ENCODE measurements at places on chromosomes 2 and 18. TPM values are rescaled to one million over a fixed set of nuclear protein-coding genes. Genes with fewer than 3 reads are reported as not detected.

Gene ESPNL
- 2.6 TPM for polyA plus RNA-seq

Gene GPR148
- polyA plus RNA-seq: not detected

Gene PRPF40A
- 74.0 TPM for polyA plus RNA-seq

Gene TGOLN2
- polyA plus RNA-seq: 54.4 TPM

Gene ATP8B1
- polyA plus RNA-seq: 3.5 TPM

Gene GALNT5
- polyA plus RNA-seq: 1.9 TPM

Gene MEP1B
- 0.11 TPM for polyA plus RNA-seq

Gene SNED1
- polyA plus RNA-seq: 3.6 TPM

DNA sequence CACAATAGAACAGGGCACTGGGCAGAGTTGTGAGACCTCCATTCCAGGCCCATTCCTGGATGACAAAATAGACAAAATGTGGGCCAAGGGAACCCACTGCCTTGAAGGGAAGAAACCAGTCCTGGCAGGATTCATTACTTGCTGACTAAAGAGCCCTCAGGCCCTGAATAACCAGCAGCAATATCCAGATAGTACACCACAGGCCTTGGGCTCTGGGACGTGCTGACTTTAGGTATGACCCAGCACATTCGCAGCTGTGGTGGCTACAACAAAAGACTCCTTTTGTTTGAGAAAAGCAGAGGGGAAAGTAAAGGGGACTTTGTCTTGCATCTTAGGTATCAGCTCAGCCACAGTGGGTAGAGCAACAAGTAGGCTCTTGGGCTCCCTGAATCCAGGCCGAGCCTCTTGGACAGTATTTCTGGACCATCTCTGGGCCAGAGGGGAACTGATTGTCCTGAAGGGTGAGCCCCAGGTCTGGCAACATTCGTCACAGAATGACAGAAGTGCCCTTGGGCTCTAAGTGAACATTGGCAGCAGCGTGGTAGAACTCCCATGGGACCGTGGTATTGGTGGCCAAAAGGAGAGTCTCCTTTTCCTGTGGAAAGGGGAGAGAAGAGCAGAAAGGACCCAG is 89.9 kb upstream of the CD226 start:
- no peak for DNase-seq

DNA sequence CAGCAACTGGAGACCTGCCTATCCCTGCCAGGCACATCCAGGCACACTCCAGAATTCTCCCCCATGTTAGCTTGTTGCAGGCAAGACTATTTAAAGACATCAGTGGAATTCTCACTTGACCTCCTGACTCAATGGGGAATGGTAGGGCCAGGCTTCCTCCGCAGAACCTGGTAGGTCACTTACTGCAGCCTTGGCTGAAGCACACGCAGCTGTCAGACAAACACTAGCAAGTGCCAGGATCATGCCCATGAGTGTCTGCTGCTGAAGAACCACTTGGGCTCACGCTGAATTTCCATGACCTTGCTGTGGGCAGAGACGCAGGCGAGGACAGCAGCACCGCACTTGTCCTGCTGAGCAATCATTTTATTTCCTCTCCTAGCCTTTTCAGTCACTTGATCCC is 3.2 kb downstream of the LRRC30 start:
- no peak for DNase-seq

- DNase-seq: no peak
Measured at GRCh38 chr2:191151331-191151730, 537 bp upstream of the STAT4 start.

DNA sequence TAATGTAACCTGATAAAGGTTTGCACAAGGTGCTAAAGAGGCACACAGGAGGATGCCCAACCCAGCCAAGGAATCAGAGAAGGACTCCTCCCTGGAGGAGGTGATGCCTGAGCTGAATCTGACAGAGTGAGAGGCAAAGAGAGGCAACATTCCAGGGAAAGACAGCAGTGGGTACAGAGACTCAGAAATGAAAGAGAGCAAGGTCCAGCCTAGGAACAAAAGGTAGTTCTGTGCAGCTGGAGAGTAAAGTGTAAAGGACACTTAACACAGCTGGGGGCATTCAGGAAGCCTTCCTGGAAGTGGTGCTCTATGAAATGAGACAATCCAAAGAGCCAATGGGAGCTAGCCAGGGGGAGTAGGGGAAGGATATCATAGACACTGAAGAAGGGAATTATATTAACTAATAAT is 181.0 kb upstream of the GLI2 start:
- DNase-seq: no peak

DNA sequence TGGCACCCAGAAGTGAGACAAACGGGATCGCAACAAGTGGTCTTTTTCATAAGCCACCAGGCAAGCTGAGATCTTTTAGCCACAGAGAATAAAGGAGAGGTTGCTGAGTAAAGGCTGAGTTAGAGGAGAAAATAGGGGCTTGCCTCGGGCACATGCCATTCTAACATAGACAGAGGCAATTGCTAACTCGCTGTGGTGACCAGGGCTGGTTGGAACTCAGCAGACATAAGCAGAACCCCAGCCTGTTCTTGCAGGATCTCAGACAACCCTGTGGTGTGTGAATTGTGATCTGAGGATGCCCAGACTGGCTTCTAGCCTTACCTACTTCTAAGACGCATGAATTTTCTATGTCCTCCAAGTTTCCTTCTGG is 300.2 kb downstream of the CDCA7 start:
- DNase-seq: no peak

DNA sequence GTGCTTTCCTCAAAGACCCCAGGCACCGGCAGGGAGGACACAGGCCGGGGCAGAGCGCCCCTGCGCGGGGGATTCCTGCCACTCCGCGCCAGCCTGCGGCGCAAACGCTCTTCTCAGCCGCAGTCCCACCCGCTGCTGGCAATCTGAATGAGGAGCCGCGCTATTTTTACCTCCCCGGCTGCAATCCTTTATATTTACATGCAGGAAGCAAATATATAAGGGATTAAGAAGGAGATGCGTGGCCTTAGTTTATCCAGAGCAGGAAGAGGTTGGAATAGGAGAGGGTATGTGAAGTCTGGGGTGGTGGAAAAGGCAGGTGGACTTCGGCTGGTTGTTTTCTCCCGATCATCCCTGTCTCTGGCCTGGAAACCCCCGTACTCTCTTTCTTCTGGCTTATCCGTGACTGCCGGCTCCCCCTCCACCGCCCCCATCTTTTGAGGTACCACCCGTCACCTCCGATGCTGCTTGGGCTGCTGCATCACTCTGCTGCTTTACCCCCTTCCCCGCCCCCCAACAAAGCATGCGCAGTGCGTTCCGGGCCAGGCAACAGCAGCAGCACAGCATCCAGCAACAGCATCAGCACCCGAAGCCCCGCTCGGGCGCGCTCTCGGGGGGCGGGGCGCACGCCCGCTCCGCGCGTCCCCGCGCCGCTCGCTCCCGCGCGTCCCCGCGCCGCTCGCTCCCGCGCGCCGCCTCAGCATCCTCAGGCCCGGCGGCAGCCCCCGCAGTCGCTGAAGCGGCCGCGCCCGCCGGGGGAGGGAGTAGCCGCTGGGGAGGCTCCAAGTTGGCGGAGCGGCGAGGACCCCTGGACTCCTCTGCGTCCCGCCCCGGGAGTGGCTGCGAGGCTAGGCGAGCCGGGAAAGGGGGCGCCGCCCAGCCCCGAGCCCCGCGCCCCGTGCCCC is at the start of gene ADAM23:
Gene ADAM23 (plus strand): TSS at position 700 of the 902 bp plus-strand sequence. CDS start 335 bp downstream, outside the sequence.
- DNase-seq: no peak

GRCh38 chr2:30643674-30644073 is 163.6 kb downstream of the CAPN13 start:
- no peak for DNase-seq

DNA sequence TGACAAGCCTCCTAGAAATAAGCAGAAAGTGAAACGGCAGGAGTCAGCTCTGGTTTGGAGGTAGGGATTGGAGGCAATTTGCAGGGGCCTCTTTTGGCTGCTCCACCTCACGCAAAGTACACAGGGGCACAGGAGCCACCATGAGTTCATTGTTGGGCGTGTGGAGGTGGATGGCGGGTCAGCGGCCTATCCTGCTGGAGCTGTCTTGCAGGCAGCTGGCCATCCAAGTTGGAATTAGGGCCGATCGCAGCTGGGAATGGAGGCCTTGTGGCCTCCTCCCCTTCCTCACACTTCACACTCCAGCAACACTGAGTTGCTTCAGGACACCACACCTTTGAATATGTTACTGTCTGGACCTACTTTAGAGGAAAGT is 171.5 kb downstream of the MYCN start:
- DNase-seq: no peak

DNA sequence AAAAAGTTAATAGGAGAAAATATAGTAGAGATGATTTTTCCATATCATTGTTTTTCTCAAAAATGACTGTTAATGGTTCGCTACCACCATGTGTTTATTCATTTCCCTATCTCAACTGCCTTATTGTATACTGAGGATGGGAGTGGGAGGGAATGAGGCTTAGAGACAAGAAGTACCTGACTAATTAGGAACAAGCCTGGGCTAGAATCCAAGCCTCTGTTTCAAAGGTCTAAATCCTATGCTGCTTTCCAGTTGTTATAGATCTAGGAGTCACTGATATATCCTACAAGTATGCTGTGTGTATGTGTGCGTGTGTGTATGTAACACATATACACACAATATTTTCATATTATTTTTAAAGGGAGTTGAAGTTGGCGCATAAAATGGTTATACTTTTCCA is 465.9 kb downstream of the EPHA4 start:
- no peak for DNase-seq

GRCh38 chr2:176699644-176700043 is 430.4 kb downstream of the MTX2 start:
- DNase-seq: no peak

- DNase-seq: peak; percentile 66
Measured at GRCh38 chr2:162217598-162217997, 25.6 kb downstream of the FAP start.

GRCh38 chr2:233477548-233478433 is 88.8 kb downstream of the USP40 start:
- no peak for DNase-seq

GRCh38 chr2:173511357-173511756 is 156.7 kb downstream of the CDCA7 start:
- no peak for DNase-seq

DNA sequence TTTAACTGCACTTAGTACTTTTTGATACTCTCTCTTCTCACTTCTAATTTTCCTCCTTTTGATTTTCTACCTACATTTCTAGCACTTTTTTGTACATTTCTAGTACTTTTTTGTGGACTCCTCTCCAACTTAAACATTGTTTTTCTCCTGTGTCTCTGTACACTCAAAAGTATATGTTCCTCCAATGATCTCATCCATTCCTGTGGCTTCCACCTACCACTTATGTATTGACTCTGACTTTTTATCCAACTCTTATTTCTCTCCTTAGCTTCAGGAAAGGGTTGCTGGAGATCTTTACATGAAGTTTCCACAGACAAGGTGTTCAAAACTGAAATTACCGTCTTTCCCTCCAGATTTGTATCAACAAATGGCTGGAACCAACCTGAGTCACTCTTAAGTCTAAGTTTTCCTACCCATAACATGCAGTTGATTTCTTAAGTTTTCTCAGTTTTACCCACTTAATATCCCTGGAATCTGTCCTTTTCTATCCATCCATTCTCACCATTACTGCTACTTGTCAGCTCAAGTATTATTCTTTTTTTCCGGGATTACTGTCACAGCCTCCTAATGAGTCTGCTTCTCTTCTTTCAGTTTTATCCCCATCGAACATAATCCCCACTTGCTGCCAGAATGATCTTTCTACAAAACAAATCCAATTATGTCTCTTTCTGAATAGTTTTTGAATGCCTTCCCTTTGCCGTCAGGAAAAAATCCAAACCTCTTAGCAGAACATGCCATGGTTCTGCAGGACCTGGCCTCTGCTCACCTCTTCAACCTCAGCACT is 22.6 kb upstream of the PELI1 start:
- DNase-seq: no peak

DNA sequence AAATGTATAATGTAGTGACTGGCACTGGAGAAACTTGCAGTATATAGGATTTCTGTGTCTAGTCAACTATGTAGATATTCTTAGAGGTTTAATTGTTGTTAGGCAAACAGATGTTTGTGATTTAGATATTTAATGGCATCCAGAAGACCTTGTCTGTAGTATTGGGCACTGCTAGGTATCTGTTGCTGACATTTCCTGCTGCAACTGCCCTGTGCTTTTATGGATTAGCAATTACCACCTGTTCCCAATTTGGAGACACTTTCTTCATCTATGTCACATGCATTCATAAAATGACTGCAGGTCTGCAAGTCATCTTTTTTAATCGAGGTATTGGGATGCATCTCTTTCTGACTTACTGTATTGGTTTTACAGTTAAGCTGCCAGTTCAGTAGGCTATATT is 71.3 kb downstream of the ITGA4 start:
- no peak for DNase-seq

GRCh38 chr2:145914716-145915115 is 1394.8 kb upstream of the ZEB2 start:
- DNase-seq: no peak

- DNase-seq: no peak
Measured at GRCh38 chr2:25714740-25715139, 41.4 kb upstream of the DTNB start.

- DNase-seq: no peak
Measured at GRCh38 chr18:48781163-48781987, 169.4 kb downstream of the SMAD7 start.

DNA sequence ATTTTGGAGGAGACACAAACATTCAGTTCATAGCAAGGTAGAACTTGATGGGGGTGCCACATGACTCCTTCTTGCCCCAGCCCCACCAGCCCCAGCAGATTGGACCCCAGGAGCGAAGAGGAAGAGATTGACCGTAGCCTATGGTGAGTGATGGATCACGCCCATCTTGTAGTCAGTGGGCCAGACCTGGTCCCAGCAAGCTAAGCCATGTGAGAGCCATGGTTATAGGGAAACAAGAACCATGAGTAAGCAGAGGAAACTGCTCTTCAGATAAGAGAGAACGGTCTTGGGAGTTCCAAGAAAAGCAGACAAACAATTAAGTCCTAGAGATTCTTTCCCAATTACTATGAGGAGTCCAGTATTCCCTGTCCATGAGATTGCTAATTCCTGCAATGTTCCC is 4.6 kb upstream of the TCF4 start:
- no peak for DNase-seq
